ENCODE measurements at places on chromosomes 5 and 9.

- no peak for DNase-seq
Observed at GRCh38 chr5:148903587-148903986, 77.2 kb downstream of the ADRB2 start.

GRCh38 chr9:33101104-33101951 is 24.9 kb upstream of the SMU1 start:
- no peak for DNase-seq

- DNase-seq, result no peak
Observed at GRCh38 chr5:122145906-122146305, 16.6 kb downstream of the ZNF474 start.

GRCh38 chr9:78047106-78047505 is 15.5 kb upstream of the GNAQ start:
- DNase-seq, result no peak

DNA sequence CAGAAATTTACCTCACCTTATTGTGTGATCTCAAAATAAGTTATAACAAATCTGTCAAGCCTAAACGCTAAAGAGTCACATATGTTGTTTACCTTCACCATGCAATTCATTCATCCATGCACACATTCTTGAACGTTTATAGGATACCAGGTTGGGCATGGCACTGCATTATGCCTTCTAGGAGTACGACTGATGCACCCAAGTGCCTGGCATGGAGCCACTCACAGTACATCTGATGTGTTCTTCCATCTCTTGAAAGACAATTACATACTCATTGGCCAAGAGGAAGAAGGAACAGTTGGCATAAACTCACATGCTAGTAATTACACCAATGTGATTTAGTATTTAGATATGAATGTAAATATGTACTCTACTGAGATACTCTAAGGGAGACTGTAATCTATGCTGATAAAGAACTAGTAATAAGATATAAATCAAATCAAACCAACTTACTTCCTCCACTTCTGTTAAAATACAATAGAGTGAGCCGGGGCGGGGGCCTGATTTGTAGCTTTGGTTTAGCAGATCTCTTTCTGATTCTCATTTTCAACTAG is 90.7 kb downstream of the LPAR1 start:
- no peak for DNase-seq

DNA sequence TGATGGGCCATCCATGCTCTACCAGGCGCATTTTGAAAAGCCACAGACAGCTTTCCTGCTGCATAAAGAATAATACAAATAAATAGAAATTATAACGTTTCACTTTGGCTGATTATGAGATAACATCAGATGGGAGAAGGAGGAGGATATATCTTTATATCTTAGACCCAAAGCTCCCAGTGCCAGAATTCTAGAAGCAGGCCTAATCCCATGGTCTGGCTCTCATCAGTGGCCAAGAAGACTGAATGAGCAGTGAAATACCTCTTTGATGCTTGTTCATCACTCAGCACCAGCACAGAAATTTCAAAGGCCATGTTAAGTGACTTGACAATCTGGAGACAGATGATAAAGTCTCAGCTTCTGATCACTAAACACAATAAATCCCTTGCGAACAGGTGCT is 107.6 kb downstream of the PPP2R2B start:
- DNase-seq, result no peak

GRCh38 chr5:170211575-170212334 is 21.0 kb upstream of the C5orf58 start:
- DNase-seq, result no peak

DNA sequence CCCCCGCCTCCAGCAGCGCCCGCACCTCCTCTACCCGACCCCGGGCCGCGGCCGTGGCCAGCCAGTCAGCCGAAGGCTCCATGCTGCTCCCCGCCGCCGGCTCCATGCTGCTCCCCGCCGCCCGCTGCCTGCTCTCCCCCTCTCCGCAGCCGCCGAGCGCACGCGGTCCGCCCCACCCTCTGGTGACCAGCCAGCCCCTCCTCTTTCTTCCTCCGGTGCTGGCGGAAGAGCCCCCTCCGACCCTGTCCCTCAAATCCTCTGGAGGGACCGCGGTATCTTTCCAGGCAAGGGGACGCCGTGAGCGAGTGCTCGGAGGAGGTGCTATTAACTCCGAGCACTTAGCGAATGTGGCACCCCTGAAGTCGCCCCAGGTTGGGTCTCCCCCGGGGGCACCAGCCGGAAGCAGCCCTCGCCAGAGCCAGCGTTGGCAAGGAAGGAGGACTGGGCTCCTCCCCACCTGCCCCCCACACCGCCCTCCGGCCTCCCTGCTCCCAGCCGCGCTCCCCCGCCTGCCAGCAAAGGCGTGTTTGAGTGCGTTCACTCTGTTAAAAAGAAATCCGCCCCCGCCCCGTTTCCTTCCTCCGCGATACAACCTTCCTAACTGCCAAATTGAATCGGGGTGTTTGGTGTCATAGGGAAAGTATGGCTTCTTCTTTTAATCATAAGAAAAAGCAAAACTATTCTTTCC is 19.3 kb downstream of the CDKN2A start:
- peak; percentile 49 for DNase-seq

GRCh38 chr5:76555717-76556116 is 67.5 kb downstream of the F2RL2 start:
- DNase-seq, result no peak

DNA sequence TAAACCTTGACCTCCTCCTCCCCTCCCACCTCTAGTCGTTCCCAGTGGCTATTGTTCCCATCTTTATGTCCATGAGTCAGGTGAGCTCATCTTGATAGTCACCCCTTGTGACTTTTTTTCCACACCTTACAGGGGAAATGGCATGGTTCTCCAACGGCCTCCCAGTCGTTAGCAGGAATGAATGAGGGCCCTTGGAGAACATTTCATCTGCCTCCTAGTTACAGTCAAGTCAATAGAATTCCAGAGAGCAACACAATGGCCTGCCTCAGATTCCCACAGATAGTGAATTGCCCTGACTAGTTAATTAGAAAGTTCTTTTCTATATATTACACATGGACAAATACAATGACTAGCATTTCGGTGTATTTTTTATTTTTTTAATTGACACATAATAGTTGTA is 262.6 kb downstream of the ATPSCKMT start:
- DNase-seq, result no peak

GRCh38 chr5:120738568-120738967 is 274.5 kb downstream of the PRR16 start:
- no peak for DNase-seq

GRCh38 chr9:1514250-1514649 is 464.1 kb downstream of the DMRT2 start:
- DNase-seq, result no peak

- DNase-seq, result no peak
Observed at GRCh38 chr5:76527685-76528161, 95.5 kb downstream of the F2RL2 start.

DNA sequence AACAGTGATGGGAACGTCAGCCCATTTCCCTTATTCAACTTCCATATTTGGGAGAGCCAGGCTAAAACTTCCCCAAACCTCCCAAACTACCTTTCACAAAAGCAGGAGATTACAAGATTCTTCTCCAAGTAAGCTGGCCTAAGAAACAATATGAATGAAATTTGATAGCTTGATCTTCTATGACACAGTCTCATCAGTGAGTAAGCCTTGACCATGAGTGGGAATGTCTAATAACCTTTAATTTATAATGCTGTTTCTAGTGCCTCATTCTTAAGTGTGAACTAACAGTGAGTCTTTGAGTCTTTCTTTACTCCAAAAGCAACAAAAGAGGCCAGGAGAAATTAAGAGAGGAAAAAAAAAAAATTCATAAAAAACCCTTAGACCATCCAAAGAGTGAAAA is 1379.9 kb downstream of the EFNA5 start:
- no peak for DNase-seq

DNA sequence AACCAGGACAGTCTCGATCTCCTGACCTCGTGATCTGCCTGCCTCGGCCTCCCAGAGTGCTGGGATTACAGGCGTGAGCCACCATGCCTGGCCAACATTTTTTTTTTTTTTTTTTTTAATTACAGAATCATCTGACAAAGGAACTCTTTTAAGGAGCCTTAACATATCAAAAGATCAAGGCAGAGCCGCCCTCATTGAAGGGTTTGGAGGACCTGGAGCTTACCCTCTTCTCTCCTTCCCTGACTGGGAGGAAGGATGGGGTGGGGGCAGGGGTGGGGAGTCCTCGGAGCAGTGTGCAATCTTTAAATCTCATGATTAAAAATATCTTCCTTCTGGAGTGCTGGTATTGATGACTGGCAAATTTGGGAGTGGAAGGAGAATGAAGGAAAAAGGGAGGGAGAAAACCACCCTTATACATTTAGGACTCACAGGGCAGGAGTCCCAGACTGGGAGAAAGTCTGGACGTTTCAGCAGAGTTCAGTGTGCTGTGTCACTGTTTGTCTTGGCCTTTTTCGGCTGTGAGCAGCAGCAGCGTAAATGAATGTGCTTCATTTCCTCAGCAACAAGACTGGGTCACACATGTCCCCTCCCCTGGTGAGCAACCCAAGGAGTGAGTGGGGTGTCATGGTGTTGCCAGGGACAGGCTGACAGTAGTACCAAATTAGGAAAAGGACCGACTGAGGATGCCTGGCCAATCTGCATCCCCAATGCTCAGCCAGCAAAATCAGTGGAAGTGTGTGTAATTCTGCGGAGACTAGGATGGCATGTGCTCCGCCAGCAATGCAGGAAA is 115.3 kb upstream of the BNC2 start:
- DNase-seq, result no peak

DNA sequence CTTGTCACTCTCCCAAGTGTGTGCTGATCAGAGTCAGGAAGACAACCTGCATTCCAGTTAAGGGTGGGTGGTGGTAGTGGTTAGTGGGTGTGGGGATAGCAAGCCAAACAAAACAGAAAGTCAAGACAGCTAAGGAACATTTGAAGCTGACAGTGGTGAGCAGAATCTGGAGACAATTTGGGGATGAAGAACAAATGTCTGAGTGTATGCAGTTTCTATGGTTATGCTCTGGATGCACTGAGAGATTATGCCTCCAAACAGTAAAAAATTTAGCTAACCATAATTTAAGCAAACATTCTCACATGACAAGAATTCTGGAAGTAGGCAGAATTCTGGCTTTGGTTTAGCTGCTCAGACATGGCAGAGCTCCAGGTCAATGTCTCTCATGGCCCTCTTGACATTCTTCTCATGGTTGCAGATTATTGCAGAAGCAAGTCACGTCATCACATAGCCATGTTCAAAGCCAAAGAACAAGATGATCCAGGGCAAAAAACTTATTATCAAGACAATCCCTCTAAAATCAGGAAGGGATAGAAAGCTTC is 148.7 kb downstream of the LURAP1L start:
- DNase-seq, result no peak

- no peak for DNase-seq
Observed at GRCh38 chr9:12818431-12819000, 43.7 kb downstream of the LURAP1L start.

- peak; percentile 81 for DNase-seq
Observed at GRCh38 chr5:124742983-124743601, 3.3 kb downstream of the ZNF608 start.

DNA sequence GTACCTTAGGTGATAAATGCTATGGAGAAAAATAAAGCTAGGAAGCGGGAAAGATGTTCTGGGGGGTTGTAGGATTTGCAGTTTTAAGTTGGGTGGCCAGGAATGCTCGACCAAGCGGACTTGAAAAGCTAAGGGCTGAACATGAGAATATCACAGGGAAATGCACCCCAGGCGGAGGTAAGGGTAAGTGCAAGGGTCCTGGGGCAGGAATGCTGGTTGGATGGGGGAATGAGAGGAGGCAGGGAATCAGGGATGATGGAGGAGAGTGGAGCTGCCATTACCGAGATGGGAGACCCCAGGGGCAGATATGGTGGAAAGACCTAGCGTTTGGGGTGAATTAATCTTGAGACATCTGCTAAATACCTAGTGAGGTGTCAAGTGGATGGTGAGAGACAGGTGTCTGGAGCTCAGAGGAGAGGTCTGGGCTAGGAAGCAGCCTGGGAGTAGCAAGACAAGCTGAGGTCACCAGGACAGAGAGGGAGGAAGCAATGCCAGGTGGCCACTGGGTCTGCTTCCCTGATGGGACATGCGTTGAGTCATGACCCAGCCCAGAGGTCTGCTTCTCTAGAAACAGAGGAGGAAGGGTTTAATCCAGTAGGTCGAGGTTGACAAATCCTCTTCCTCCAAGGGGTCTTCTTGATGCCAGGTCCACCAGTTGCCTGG is 77.7 kb upstream of the ASS1 start:
- DNase-seq, result no peak

DNA sequence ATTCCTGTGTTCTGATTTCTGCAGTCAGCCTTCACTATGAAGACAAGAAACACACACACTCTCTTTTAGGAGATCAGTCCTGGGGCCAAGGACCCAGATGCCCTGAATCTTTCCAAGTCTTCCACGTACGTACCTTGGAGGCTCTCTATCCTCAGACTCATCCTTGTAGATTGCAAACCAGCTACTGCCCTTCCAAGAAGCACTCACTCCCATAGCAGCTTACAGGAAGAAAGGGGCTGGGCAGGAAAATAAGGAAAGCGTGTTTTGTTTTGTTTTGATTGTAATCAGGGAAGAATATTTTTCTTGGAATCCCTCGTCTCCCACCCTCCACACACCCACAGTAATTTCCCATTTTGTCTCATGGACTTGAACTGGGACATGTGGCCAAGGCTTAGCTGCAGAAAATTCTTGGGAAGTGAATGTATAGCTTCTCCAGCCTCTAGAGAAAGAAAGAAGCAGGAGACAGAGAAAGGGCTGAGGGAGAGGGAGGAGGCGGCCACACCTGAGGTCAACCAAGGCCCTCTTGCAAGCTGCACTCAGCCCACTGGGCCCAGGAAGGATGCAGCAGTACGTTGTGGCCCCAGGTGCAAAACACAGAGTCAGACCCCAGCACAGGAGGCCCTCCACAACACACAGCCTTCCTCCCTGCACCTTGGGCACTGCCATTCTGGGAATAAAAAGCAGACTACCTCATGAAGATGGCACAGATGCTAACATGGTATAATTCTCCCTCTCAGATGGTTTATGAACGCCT is 29.9 kb downstream of the IRX2 start:
- no peak for DNase-seq

DNA sequence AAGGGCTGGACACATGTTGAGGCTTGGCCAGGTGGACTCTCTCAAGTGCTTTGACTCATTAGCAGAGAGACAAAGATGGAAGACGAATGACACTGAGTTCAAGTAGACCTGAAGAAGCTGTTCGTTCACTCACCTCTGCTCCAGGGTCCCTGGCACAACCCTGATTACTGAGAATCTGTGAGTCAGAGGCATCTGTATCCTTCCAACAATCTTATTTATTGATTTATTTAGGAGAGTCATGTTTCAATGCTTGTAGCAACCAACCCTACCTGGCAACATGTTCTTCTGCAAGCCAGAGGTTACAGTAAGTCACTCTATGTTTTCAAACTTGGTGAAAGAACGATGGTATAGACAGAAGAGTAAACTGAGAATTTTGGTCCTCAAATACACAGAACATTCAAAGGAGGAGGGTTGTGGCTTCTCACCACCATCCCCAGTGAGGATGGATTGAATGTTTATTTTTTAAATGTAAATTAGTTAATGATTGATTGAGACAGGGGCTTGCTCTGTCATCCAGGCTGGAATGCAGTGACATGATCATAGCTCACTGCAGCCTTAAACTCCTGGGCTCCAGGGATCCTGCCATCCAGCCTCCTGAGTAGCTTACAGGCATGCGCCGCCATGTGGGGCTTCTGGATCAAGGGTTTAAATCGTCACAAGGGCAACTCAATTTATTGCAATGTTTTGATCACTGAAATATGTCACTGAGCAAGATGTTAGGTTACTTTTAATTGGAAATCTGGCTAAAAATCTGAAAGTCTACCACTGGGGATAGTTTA is 55.7 kb upstream of the CARTPT start:
- DNase-seq, result no peak

All from GM12865 (cell line).